Right atrium auricular region (tissue), 2 donors: ENCODE measurements at places on chromosomes 12 and 14. TPM values are rescaled to one million over a fixed set of nuclear protein-coding genes. Genes with fewer than 3 reads are reported as not detected.

Gene LRRK2
- total RNA-seq: 8.6 TPM

Gene SVOP
- total RNA-seq: not detected

Gene DDX54
- 35.1 TPM for total RNA-seq

Gene CISTR
- total RNA-seq: not detected

Gene LGALS3
- 184 TPM for total RNA-seq

Gene ADAM20
- total RNA-seq: 0.59 TPM

Gene PLEKHG7
- not detected for total RNA-seq

Gene TAS2R9
- not detected for total RNA-seq

Gene CLEC4A
- 0.67 TPM for total RNA-seq

DNA sequence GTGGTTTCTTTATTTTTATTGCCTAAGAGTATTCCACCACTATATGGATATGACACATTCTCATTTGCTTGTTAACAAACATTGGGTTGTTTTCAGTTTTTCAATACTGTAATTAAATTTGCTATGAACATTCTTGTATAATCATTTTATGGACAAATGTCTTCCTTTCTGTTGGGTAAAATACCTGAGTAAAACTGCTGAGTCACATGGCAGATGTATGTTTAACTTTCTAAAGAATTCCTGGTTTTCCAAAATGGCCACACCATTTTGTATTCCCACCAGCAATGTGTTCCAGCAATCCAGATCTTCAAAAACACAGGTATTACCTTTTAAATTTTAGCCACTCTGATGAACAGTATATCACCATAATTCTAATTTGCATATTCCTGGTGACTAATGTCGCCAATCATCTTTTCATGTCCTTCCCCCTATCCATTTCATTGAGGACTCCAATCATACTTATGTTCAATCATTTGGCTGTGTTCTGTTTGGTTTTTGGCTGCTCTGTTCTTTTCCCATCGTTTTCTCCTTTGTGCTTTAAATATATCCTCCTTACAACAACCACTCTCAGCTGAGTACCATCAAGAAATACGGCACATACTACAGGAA lies 36.0 kb downstream of the CDK17 start:
- DNase-seq: no peak

DNA sequence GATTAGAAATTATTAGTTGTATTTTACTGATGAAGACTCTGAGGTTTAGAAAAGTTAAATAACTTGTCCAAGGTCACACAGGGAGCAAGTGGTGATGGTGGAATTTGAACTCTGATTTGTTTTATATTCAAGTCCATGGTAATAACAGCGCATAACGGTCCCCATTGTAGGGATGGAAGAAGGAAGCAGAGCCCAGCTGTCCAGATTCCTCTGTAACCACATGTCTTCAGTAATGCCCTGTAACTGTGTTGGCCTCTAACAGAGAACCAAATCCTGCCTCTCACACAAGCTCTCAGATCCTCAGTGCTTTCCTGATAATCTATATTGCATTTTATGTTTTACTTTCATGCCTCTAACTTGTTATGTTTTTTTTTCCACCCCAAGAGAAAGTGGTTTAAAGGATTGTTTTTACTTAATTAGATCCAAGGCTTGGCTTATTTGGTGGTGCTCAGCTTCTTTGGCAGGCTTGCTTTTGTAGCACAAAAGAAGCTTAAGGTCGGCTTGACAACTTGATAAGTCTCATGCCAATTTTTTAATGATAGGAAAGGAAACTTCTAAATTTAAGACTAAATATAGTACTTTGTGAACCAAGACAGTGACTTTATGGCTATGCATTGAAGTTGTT lies 105.1 kb upstream of the SEL1L start:
- no peak for DNase-seq

DNA sequence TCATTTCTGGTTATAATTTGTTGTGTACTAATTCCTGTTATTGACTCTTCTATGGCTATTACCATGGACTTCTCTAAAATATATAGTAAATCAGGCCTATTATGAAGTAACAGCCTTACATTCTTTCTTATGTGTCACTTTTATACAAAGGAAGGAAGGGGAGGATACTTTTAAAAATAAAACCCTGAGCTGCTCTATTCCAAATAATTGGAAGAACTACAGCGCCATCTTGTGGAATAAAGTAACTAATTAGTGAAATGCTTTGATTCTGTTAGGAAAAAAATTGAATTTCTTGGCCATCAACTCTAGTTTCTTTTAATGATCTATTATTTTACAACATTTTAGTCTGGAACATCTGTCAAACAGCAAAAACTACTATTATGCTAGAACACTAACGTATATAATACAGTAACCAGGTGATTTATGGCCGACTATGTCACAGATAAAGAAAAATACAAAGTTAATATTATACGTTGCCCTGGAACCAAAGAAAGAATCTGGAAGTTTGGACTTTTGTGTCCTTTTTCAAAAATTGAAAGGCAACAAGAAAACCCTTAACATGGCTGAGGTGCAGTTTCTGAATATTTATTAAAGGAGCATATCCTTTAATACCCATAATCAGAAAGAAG lies 55.0 kb upstream of the NELL2 start:
- no peak for DNase-seq

GRCh38 chr14:74685056-74685455 lies 27.8 kb downstream of the AREL1 start:
- no peak for DNase-seq

- peak; percentile 80 for DNase-seq
These were observed at the start of gene ACIN1 for GRCh38 chr14:23094666-23095195. Gene ACIN1, minus strand, starts transcription at chr14:23095136. Its CDS starts 24 bp downstream, at chr14:23095112.

DNA sequence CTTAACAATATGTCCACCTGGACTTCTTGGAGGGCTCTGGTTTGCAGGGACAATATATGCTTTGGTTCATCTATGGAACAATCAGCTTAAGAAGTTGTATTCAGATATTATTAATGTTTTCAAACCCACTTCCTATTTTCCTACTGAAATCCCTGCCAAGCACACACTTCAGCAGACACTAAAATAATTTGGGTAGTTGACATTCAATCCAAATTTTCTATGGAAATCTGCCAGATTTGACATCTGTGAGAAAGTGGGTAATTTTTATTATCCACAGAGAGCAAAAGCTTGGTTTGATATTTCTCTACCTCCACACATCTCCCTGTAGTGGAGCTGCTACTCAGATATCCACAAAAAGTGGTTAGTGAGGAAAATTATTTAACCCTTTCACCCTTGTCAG lies 378.8 kb upstream of the SOX5 start:
- DNase-seq: no peak

DNA sequence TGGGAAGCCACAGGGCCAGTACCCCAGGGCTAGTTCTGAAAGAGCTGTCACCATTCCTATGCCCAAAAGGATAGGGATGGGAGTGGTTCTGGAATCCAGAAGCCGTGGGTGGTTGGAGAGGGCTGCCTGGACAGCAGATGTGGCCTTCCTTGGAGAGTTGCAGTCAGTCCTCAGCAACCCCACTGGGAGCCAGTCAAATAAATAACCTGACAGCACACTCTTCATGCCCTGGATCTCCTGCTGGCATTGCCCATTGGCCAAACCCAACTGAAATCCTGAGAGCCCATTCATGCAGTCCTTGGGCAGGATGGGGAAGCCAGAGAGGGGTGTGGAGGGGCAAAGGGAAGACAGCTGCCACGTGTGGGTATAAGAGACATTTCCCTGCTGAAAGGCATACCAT lies 128.2 kb downstream of the PTPN11 start:
- DNase-seq: no peak

GRCh38 chr12:56728139-56728861 lies 3.2 kb upstream of the NACA start:
- DNase-seq: no peak

DNA sequence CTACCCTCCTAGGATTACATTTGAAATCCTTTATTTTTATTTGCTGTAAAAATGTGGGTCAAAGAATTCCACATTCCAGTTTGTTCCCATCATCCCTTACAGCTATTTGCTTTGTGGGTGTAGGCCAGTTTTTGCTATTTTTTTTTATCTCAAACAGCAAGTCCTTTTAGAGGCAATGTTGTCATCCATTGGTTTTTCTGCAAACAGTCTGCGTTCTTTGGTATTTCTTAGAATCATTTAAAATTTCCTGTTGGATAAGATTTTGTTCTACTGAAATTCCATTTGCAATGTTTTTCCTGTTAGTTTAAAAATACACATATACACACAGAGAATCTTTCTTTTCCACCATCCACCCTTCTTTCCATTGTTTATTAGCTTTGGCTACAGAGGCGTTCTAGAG lies 53.3 kb upstream of the STK38L start:
- DNase-seq: no peak

- DNase-seq: no peak
These were observed 80.3 kb downstream of the ESRRB start for GRCh38 chr14:76456200-76456599.

DNA sequence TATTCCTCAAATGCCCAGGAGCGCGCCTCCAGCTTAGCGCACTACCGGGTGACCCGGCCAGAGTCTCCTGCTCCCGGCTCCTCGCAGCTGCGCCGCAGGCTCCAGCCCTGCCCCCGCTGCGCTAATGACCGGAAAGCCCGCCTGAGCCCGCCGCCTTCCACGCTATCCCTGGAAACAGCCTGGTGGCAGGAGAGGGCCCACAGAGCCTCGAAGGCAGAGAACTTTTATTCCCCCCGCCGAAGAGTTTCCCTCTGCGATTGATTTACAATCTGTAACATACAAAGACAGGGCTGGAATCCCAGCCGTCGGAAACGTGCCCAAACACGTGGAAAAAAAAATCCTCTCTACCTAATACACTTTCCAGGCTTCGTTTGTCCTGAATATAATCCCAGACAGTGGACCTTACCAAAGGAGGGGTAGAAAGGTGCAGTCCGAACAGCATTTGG lies 1.5 kb downstream of the COL2A1 start:
- DNase-seq: no peak

- no peak for DNase-seq
These were observed 111.6 kb downstream of the RIN3 start for GRCh38 chr14:92625213-92625612.

DNA sequence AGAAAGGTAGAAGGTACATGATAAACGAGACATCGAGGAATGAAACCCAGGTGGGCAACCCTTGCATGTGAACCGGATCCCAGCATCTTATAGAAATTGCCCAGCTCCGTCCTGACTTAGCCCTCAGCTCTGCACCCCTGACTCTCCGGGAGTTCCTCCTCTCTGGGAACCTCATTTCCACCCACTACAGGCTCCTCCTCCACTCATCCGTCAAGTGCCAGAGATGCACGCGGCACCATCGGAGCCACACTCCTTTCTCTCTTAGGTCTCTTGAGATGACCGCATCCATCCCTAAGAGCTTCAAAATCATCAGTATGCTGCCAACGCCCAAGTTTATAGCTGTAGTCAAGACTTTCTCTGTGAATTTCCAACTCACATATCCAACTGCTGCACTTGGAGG lies 84.7 kb downstream of the TTC7B start:
- DNase-seq: no peak

GRCh38 chr12:49823350-49823749 lies 4.9 kb downstream of the NCKAP5L start:
- no peak for DNase-seq

DNA sequence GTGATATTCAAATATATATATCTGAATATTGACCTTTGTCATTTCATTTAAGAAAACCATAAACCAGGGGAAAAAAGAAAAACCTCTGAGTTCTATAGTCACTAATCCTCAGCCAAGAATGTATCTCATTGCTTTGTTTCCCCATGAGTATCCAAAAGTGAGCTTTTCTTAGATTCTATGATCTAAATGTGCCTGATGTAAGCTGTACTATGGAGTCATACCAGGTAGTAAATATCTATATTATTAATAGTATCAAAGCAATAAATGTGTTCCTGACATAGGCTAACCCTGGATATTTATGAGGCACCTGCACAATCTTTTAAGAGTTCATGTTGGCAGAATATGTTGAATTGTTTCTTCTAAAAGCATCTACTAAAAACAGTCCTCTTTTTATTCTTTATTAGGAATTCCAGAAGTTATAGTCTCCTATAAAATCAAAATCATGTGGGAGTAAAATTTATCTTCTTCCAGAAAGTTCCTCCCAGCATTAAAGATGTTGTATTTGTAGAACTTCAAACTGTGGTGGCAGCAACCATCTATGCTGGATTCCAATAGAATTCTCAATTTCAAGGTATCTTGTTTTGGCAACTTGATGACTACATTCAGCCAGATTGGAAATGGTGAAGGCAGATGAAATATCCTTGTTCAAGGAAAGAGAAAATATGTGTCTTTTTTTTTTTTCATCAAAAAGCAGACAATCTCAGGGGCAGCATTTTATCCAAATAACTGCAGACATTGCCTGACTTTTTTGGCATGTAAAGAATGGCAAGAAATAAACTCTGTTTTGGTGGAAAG lies 139.7 kb upstream of the RASSF8 start:
- DNase-seq: no peak

- DNase-seq: no peak
These were observed 1.1 kb downstream of the KITLG start for GRCh38 chr12:88579161-88579517.

DNA sequence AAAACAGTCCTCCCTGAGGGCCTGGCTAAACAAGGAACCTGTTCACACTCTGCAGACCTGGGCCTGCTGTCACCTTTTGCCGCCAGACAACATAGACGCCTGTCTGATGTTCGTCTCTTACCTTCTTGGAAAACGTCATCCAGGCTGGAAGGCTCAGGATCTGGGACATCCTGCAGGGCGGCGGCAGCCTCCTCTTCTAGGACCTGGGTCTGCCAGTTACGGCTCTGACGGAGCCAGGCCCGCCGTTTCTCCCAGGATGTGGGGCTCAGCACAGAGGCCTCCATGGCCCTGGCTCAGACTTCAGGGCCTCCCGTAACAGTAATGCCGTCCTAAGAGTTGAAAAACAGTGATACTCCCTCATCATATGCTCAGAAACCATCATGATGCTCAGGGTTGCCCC lies 10.3 kb downstream of the TESPA1 start:
- DNase-seq: no peak

DNA sequence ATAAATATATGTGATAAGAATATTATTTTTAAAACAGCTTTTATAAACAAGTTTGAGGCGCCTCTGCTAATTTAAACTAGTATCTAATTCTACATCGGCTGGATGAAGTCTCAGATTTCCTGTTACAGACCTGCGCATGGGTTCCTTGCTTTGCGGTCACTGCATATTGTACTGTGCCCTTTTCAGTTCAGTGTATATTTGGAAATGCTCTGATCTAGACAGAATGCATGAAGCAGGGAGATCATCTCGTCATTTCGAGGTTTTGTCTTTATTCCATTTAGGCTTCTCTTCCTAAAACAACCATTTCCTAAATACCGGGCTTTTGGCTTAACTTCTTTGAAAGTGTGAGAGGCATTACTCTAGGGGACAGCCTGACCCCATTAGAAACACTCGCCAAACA lies 25.6 kb downstream of the CRACR2A start:
- DNase-seq: no peak

DNA sequence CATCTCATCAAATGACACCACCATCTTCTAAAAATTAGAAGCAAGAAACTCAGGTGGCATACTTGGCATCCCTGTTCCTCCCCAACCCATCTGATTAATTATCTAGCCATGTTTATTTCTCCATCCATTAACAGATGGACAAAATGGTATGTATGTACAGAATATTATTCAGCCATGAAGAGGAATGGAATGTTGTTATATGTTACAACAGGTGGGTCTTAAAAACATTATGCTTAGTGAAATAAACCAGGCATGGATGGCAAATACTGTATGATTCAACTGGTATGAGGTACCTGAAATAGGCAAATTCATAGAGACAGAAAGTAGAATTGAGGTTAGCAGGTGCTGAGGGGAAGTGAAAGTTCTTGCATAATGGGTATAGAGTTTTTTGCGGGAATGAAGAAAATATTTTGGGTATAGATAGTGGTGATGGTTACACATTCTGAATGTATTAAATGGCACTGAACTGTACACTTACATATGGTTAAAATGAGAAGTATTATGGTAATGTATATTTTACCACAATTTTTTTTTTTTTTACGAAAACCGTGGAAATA lies 17.5 kb downstream of the YY1 start:
- DNase-seq: no peak
